Activated naive CD8-positive, alpha-beta T cell treated with anti-CD3 and anti-CD28 coated beads, Interleukin-2, amount 10 ng/mL, durations not matched to agents 7 days and 5 days (primary cell): ENCODE measurements at places on chromosomes 5 and 9.

- DNase-seq, result peak; percentile 56
Observed at GRCh38 chr9:34628656-34629490, at the start of gene ARID3C. Gene ARID3C (minus strand): TSS chr9:34629066. CDS start chr9:34628014, 1,052 bp downstream.

DNA sequence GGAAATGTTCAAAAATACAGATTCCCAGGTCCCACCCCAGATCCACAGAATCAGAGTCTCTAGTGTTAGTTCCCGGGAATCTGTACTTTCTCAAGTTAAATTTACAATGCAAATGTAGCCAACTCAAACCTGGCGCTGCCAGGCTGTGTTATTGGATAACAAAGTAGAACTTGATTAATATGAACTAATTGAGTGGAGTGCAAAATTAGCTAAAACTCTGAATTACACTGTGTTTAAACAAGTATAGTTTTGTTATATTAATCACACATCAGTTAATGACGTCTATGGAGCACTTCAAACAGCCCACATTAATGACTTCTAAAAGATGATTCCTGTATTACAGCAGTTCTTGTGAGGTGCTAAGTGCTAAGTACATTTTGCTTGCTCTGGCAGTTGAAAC lies 32.4 kb upstream of the CYFIP2 start:
- no peak for DNase-seq

GRCh38 chr9:93261735-93262523 lies 78.0 kb downstream of the WNK2 start:
- no peak for DNase-seq

DNA sequence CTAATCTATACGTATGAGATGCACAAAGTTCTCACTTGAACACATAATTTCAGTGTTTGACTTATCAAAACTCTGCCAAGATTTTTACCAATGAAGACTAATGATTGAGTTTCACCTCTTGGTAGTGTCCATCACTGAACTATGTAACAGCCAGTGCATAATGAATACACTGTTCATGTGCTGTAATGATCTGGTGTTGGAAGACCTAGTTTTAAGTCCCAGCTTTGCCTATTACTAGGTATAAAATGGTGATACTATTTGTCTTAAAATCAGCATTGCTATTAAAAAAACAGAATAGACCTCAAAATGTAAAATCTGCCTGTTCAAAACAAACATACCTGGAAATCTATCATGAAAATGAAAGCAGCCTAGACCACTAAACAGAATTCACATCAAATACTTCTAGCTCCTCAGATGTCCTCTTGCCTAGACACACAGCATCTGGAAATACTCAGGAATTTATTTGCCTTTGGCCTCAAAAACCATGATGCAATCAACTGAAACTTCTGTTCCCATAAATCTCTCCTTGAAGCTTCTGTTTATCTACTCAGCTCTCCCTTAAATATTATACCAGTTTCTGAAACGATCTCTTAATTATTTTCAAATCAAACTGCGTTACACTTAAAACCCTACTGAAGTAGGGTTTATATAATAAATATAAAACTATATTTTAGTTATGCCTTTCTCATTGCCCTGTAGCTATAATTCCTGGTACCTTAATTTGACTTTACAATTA lies 38.1 kb downstream of the MRPS27 start:
- no peak for DNase-seq

DNA sequence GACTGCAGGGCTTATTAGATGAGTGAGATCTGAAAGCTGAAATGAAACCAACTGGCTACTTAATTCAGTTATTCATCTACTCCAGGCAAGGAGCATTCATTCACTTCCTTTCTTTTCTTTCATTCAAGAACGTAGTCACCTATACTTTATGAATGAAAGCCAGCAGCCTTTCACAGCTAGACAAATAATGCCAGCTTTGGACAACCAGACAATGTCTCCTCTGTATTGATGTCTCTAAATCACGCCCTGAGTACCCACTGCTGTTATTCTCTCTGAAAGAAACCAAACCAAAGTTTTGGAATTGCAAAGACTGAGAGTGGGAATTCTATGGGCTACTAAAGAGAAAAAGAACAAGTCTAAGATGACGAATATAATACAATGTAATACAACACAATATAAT lies 121.2 kb upstream of the PTPN3 start:
- no peak for DNase-seq

- no peak for DNase-seq
Observed at GRCh38 chr5:2047341-2047927, 164.7 kb upstream of the IRX4 start.

GRCh38 chr9:128150594-128151308 lies 1.5 kb downstream of the LCN2 start:
- DNase-seq, result no peak

DNA sequence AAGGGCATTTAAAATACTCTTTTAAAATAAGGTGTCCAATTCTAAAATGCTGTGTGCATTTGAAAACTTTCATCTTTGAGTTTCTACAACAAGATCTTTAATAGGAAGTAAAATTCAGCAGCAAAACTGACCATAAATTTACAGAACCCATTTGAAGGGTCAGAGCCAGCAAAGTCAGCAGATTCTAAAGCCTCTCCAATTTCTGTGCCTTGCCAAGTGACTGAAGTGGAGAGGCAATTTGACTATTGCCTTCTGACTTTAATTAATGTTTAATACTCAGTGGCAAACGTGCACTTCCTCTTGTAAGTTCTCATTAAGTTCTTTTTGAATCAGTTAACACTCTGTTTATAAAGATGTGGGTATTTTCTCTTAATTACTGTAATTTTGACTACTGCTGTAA lies 155.2 kb downstream of the BAAT start:
- no peak for DNase-seq

- DNase-seq, result no peak
Observed at GRCh38 chr5:111254613-111255012, 30.4 kb downstream of the CAMK4 start.
